ENCODE measurements at places on chromosomes 7 and 10.

DNA sequence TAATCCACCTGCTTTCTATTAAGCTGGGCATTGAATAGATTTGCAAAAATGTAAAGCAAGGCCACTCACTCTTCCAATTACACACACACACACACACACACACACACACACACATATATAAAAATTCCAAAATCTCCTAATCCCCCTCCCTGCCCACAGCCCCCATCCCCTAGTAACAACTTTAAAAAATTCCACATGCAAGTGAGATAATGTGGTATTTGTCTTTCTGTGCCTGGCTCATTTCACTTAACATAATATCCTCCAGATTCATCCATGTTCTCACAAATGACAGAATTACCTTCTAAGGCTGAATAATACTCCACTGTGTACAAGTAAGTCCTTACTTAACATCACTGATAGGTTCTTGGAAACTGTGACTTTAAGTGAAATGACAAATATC is 24.2 kb downstream of the SH2D4B start:
- DNase-seq = no peak

GRCh38 chr10:11907914-11908313 is 84.8 kb downstream of the PROSER2 start:
- no peak for DNase-seq

DNA sequence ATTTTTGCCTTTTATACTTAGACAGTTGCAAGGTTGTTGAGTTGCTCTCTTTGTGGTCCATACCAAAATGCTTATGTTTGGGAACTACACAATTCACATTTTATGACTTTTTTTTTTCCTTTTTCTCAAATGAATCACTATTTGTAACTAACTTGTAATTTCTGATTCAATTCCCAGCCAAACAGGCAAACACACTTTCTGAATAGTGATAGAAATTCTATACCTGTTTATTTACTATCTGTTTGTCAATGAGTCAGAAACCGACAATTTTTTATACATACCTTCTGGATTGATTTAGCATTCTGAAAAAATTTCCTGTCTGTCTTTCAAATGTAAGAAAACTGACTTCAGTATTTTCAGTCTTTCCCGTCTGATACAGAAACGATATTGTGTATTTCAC is 69.1 kb downstream of the MBL2 start:
- DNase-seq = no peak

DNA sequence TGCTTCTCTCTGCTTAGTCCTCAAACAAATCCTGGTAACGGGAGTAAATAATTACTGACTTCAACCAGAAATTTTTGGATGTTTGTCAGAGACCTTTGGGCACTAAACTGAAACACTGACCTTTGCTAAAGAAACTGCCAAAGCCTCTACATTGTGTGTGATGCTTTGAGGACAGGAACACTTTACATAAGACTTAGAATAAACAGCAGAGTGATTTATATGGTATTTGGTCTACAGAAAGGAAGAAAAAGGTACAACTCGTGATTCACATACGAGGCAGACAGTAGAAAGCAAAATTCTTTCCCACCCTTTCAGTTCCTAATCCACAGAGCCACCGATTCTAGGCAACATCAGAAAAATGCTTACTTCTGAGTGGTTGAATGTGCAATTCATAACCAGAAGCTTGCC is 59.8 kb downstream of the SLC16A12 start:
- no peak for DNase-seq

- DNase-seq = no peak
Observed at GRCh38 chr7:26065652-26066051, 86.3 kb upstream of the NFE2L3 start.

DNA sequence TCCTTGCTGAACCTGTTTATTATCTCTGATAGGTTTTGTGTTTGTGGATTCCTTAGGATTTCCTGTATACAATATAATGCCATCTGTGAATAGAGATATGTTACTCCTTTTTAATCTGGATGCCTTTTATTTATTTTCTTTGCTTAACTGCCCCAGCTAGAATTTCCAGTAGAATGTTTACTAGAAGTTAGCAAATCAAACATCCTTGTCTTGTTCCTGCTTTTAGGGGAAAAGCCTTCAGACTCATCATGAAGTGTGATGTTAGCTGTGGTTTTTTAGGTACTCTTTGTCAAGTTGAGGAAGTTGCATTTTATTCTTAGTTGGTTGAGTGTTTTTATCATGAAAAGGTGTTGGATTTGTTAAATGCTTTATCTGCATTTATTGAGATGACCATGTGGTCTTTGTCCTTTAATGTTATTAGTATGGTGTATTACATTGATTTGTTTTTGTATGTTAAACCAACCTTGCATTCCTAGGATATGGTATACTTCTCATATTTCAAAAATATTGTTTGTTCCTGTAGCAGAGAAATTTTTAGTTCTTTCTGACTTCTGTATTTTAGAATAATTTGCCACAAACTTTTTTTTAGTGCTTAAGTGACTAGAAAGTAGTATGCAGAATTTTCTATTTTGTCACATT is 24.3 kb downstream of the PPP2R2D start:
- no peak for DNase-seq

GRCh38 chr7:107708956-107709355 is 35.0 kb upstream of the CBLL1 start:
- no peak for DNase-seq

- no peak for DNase-seq
Observed at GRCh38 chr10:58164517-58164916, 103.2 kb downstream of the IPMK start.

DNA sequence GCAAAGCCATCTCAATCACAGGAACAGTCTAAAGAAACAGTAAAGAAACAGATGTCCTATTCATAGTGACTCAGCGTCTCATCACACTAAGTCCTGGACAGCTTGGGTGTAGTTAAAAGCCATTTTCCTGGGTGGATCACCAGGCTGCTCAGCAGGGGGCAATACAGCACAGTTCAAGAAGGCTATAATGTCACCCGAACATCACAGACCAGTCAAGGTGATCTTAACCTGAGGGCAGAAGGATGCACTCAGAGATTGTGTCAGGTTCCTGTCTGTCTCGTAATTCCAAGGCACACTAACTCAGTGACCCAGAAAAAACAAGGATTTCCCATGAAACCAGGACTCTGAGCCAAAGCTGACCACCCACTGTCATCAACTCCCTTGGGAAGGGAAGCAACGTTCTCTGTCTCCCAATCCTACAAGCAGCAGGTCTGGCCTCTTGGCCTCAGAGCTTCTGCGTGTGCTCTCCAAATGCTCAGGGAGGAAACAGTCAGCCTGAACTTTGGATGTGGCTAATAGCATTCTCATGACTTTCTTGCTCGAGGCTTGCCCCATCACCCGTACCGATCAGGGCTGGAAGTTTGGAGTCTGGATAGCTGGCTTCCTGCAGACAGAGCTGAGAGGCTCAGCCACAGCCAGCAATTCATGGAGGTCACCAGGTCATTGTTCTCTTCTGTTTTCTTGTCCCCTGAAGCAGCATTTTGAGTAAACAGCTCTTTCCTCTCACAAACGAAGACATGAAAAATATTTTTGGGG is 90.4 kb upstream of the FAM171A1 start:
- no peak for DNase-seq

DNA sequence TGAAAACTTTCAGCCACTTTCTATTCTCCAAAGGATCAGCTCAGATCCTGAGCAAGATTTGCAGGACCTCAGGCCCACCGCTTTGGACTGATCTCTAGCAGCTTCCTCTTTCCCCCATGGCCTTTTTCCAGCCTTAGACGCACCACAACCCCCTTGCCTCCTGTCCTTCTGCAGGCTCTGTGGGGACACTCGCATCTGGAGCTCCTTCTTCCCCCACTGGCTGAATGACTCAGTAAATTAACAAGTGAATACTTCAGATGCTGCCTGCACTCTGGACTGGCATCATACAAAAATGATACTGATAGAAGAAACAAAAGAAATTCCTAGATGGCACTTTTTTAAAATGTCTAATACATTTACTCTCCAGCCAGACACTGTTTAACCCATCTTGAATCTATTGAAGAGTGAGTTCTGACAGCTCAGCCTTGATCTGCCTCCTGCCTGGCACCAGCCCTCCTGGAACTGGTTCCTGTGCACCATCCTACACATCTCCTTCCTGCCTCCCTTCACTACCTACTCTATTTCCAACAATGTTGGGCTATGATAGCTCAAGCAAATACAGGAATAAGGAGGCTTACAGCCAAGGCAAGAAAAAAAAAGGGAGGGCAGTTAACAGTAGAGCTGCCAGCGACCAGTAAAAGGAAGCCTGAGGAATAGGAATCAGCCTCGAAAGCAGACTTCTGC is 3.3 kb downstream of the FRMPD2 start:
- no peak for DNase-seq

GRCh38 chr10:80870282-80870681 is 332.6 kb downstream of the SH2D4B start:
- no peak for DNase-seq

- DNase-seq = no peak
Observed at GRCh38 chr7:46715579-46715978, 794.5 kb upstream of the IGFBP3 start.

GRCh38 chr7:85061456-85061855 is 125.4 kb downstream of the SEMA3D start:
- DNase-seq = no peak

GRCh38 chr10:100872034-100872791 is 40.5 kb upstream of the SLF2 start:
- DNase-seq = peak; percentile 73

DNA sequence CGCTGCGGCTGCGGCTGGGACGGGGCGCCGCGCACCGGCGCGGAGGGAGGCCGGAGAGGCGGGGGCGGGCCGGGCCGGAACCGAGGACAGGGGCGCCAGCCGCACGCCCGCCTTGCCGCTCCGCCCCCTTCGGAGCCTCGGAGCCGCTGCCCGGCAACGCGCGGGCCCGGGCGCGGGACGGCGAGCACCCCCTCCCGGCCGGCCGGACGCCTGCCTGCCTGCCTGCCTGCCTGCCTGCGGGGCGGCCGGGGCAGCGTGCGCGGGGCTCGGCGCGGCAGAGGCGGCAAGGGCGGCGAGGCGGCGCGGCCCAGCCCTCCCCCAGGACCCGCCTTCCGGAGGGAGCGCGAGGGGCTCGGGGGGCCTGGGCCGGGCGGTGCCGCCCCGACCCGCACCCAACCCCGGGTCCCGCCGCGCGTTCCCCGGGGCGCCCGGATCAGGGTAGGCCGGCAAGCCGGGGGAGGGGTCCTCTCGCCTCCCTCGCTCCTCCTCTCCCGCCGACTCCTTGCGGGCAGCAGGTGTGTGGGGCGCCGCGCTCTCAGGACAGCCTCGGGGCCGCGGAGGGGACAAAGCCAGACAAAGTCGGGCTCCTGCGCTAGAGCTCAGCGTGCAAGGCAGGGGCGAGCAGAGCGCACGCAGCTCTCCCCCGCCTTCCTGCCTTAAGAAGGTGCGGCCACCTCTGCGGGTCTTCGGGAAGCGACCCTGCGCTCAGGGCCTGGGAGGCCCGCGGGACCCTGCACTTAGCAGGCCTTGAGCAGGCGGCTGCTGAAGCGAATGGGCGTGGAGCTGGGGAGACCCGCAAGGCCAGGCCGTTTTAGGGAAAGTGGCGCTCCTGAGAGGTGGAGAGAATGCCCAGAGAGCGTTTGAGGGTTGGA is at the start of gene KIAA1549:
KIAA1549 (minus strand) TSS at position 58 of the 872 bp plus-strand sequence. CDS start 120 bp downstream, outside the sequence.
- peak; percentile 59 for DNase-seq

DNA sequence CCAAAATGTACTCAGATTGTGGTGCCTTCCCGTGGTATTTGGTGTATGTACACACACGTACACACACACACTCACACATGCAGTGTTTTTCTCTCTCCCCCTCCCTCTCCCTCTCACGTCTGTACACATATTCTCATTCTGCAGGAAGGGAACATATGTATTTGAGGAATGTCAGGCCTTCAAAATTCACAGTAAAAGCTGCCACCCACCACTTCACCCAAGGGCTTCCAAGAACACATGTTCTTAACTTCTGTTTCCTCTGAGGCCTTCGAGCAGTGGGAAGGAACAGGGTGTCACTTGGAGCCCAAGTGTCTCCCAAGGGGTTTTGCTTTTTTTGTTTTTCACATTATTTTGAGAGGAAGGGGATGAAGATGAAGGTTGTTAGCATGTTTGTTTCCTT is 198.9 kb downstream of the TCF7L2 start:
- DNase-seq = no peak

DNA sequence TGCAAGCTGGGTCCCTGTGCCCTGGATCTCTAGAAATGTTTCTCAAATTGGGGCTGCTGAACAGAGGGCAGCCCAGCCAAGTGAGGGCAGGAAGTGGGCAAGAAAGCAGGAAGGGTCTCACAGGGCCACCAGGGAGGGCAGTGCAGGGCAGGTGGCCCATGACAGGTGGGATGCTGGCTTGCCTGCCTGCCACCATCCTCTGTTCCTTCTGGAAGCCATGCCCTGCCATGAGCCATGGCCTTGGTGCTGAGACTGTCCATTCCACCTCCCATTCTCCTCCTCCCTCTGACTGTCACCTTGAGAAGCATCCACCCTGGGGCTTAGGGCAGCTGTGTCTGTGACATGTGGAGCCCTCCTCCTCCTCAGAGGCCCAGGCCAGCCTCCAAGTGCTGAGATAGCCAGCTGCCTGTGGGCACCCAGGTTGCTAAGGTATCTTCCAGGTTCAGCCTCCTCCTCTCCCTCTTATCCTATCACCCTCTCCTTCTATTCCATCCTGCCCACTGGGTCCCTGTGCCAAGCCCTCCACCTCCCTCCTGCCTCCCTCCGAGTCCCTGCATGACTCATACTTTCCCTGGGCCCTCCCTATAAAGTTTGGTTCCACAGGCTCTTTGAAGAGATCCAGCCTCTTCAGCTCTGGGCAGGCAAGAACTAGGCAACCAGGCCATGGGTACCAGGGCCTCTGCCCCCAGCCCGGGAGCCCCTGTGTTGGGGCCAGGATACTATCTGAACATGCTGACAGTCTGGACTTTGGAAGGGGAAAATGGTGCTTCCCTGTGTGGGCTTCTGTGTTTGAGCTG is 1.3 kb downstream of the VSIR start:
- no peak for DNase-seq

DNA sequence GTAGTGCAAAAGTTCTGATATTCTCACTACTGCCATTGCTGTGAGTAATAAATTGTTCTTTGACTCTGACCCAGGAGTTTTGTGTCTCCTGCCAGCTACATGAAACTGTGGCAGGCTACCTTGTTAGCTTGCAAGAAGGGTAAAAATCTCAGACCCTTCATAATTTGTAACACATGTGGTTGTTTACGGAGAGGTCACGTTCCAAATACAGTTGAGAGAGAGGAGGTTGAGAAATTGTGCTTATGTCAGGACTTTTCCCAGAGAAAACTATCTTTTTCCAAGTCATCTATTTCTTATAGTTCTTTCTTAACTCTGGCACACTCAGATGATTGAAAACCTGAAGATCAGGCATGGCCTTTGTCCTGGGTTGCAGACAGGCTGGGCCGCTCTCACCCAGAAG is 114.4 kb upstream of the SVIL start:
- no peak for DNase-seq

DNA sequence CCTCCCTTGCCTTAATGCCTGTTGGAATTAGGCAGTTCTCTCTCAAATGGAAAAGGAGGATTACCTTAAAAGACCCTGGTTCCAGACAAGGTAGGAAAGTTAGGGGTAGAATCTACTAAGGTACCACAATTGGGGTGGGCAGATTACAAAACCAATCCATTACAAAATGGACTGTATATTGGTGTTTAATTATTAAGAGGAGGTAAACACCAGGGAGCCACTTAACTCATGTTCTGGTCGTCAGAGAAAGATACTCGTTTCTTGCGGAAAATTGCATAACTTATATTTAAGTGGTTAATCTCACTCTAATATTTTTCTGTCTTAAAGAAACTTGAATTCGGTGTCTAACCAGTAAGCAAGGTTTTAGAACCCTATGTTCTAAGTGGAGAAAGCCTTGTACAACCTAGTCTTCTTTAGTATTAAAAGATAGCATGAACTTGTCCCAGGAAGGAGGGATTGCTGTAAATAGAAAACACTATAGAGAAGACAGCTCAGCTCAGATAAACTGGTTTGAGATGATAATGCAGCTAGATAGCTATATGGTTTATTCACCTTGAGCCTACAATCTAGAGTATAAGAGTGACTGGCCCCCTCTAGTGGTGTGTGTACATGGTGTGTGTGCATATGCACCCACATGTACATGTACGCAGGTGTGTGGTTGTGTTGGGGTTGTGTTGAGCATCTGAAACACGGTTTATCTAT is 58.0 kb upstream of the STRIP2 start:
- DNase-seq = peak; percentile 40

Data from activated CD4-positive, CD25-positive, alpha-beta regulatory T cell treated with anti-CD3 and anti-CD28 coated beads, Interleukin-2, amount 50 U/mL, for 72 hours (primary cell).